T-helper 17 cell (primary cell): ENCODE measurements at places on chromosomes 6 and 20. TPM values are rescaled to one million over a fixed set of nuclear protein-coding genes. Genes with fewer than 3 reads are reported as not detected.

- peaks cover 2% of the 10 kb centered on the region for H3K4me1 ChIP-seq
- no peak overlapping the region for H3K4me3 ChIP-seq
- H3K27ac ChIP-seq = no peak overlapping the region
- no peak for DNase-seq
- H3K27me3 ChIP-seq = no peaks in the 10 kb centered on the region
These were observed 1.5 kb upstream of the CAPN11 start for GRCh38 chr6:44157152-44157521.

DNA sequence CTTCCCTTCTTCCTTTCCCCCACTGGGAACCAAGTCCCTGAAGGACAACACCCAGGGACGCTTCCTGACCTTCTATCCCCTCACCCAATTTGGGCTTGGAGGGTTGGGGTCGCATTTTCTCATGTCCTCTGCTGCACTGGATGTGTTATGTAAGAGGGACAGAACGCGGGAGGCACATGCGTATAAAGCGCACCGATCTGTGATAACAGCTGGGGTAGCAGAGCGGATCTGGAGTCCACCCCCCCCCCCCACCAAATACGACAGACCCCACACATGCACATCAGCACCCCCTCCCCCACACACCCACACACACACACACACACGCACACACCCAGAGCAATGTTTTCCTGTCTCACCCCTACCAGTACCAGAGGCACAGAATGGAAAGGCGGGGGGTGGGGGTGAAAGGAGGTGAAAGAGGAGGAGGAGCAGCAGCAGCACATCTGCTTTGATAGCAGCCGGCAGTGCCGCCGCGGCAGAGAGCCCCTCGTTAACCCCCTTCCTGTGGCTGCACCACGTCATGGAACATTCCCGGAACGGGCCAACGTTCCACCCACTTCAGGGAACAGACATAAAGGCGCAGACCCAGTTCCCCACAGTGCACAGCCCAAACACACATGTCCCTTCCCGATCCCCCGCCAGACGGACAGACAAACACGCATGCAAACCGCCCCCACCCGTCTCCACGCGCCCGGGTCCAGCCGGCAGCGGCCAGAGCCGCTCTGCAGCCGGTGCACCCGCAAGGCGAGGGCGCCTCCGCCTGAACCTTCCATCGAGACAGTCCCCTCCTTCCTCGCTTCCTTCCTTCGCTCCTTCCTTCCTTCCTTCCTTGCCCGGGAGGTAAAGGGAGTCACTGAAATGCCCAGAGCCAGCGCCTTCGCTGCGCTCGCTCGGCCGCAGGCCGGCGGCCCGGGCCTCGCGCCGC is 590 bp downstream of the HIVEP2 start:
- H3K4me3 ChIP-seq = peak overlapping the region; percentile 91
- H3K4me1 ChIP-seq = peaks cover 43% of the 10 kb centered on the region
- DNase-seq = peak; percentile 91
- H3K27ac ChIP-seq = peak overlapping the region; percentile 94
- peaks cover 2% of the 10 kb centered on the region for H3K36me3 ChIP-seq

Gene PKIB
- 1.2 TPM for total RNA-seq

- H3K36me3 ChIP-seq = peaks cover 4% of the 10 kb centered on the region
- no peak overlapping the region for H3K27ac ChIP-seq
- H3K4me3 ChIP-seq = no peak overlapping the region
- H3K27me3 ChIP-seq = peaks cover 49% of the 10 kb centered on the region
- H3K4me1 ChIP-seq = peaks cover 13% of the 10 kb centered on the region
These were observed 87.1 kb downstream of the PSMG4 start for GRCh38 chr6:3345836-3346235.

DNA sequence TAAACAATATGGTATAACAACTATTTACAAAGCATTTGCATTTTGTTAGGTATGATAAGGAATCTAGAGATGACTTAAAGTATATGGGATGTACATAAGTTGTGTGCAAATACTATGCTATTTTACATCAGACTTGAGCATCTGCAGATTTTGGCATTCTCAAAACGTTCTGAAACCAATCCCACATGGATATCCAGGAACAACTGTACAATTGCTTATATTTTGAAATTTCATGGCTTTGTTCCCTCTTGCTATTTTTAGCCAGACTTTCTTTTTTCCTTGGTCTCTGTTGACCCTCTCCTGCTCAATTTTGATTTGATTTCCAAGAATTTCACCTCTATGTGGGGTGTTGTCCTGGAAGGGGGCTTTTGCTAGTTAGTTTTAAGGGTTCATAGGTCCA is 32.9 kb upstream of the UST start:
- H3K4me3 ChIP-seq = no peak overlapping the region
- no peaks in the 10 kb centered on the region for H3K4me1 ChIP-seq
- H3K36me3 ChIP-seq = peaks cover 2% of the 10 kb centered on the region
- H3K27me3 ChIP-seq = peaks cover 8% of the 10 kb centered on the region

Gene CLDN20
- total RNA-seq = not detected

Gene ECT2L
- total RNA-seq = not detected

DNA sequence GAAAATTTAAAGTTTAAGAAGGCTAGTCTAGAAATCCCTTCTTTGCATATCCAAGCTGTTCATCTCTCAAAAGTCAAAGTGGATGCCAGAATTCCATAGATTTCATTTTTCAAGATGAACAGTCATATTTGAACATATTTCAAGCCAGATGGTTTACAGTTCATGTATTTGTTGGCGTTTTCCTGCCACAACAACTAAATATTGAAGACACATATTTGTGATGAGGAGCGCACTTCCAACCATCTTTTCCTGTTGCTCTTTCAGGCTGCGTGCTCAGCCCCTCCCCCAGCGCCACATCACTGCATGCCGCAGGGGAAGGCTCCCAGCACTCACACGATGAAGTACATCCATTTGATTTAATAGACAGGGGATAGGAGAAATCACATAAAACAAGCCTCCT is 5.9 kb upstream of the NOX3 start:
- DNase-seq = no peak
- peaks cover 28% of the 10 kb centered on the region for H3K27me3 ChIP-seq
- no peaks in the 10 kb centered on the region for H3K4me1 ChIP-seq
- H3K27ac ChIP-seq = no peak overlapping the region
- no peak overlapping the region for H3K4me3 ChIP-seq

GRCh38 chr6:1950631-1951030 is 294.8 kb downstream of the GMDS start:
- no peak overlapping the region for H3K4me3 ChIP-seq
- H3K27ac ChIP-seq = no peak overlapping the region
- H3K36me3 ChIP-seq = peaks cover 13% of the 10 kb centered on the region

DNA sequence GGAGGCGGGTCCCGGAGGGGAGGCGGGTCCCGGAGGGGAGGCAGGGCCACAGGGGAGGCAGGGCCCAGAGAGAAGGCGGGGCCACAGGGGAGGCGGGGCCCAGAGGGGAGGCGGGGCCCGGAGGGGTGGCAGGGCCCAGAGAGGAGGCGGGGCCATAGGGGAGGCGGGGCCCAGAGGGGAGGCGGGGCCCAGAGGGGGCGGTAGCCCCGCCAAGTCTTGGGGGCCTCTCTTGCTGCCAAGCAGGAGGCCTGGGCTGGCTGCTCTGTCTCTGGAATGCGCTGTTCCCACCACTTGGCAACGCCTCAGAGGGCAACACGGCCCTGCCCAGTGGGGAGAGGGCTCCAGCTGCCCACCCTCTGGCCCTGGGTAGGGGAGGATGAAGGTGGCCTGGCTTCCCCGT is 80.5 kb downstream of the YTHDF1 start:
- H3K4me3 ChIP-seq = no peak overlapping the region
- H3K27me3 ChIP-seq = peaks cover 29% of the 10 kb centered on the region
- DNase-seq = no peak
- H3K4me1 ChIP-seq = no peaks in the 10 kb centered on the region
- H3K36me3 ChIP-seq = no peaks in the 10 kb centered on the region

Gene BPIFA1
- not detected for total RNA-seq

DNA sequence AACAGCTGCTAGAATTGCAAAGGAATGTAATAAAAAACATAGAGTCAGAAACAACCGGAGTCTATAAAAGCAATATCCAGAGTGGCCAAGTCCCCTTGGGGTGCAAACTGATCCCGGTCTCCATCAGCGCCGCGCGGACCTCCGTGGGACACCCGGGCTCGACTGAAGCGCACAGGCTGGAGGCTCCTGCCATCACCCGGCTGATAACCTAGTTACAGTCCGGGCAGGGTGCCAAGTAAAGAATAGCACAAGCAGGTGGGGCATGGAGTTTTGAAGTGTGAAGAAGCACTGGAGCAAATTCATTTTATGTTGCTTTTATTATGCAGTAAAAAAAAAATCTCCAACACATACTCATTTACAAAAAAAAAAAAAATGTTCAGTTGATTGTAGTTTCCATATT is 205.1 kb upstream of the GMDS start:
- peaks cover 20% of the 10 kb centered on the region for H3K27me3 ChIP-seq
- H3K27ac ChIP-seq = no peak overlapping the region
- no peak for DNase-seq
- H3K4me1 ChIP-seq = peaks cover 4% of the 10 kb centered on the region
- H3K36me3 ChIP-seq = peaks cover 3% of the 10 kb centered on the region

DNA sequence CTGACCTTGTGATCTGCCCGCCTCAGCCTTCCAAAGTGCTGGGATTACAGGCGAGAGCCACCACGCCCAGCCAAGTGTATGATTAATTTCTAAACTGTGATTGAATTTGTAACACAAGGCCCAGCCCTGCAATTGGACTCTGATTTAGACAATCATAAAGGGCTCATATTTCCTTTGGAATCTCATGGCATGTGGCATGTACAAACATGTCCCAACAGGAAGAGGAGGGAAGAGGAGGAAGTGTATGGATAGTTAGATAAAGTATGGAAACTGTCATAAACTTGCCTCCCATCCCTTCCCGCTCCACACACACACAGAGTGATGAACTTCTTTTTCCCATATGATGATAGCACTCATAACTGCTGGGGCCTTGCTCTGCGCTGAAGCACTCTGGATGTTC is 27.2 kb upstream of the QKI start:
- H3K4me1 ChIP-seq = no peaks in the 10 kb centered on the region
- H3K27ac ChIP-seq = no peak overlapping the region
- H3K36me3 ChIP-seq = no peaks in the 10 kb centered on the region

- H3K36me3 ChIP-seq = peaks cover 11% of the 10 kb centered on the region
- H3K4me1 ChIP-seq = peaks cover 63% of the 10 kb centered on the region
- no peaks in the 10 kb centered on the region for H3K27me3 ChIP-seq
- no peak for DNase-seq
- peak overlapping the region; percentile 89 for H3K27ac ChIP-seq
- H3K4me3 ChIP-seq = peak overlapping the region; percentile 83
These were observed 63.8 kb downstream of the ELOVL5 start for GRCh38 chr6:53284901-53285300.

GRCh38 chr20:34864216-34864615 is 8.4 kb downstream of the GGT7 start:
- no peak overlapping the region for H3K27ac ChIP-seq
- H3K4me3 ChIP-seq = no peak overlapping the region
- peaks cover 7% of the 10 kb centered on the region for H3K36me3 ChIP-seq
- peaks cover 7% of the 10 kb centered on the region for H3K4me1 ChIP-seq
- no peaks in the 10 kb centered on the region for H3K27me3 ChIP-seq
- no peak for DNase-seq

DNA sequence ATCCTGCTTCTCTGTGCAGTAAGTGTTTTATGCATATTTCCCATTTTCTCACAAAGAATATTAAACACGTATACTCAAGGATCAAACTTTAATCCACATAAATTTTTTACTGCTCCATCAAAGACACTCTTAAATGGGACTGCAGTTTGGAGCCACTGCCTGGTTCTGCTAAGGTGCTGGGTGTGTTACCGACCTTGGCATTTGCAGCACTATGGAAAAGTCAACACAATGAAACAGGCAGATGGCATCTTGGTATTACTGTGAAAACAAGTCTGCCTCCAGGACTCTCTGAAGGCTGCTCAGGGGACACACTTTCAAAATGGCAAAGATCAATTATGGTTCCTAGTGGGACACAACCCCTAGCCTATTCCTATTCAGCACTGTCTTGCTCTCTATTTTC is 17.3 kb upstream of the HLA-G start:
- H3K4me1 ChIP-seq = peaks cover 4% of the 10 kb centered on the region
- peaks cover 59% of the 10 kb centered on the region for H3K27me3 ChIP-seq
- DNase-seq = no peak
- no peak overlapping the region for H3K4me3 ChIP-seq
- peaks cover 3% of the 10 kb centered on the region for H3K36me3 ChIP-seq

DNA sequence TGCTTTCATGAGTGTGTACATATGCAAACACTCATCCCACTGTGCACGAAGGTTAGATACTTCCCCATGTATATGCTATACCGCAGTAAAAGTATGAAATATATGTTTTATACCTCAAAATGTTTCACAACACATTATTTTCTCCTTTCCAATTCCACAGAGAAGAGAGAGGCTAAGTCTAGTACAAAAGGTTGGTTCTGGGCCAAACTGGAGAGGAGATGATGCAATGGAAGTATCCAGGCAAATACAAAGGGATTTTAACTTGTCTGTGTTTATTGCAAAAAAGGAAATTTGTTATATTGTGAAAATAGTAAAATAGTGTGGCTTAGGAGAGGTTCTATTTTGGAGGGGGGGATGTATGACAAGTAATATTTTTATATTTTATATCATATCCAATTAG is 112.6 kb downstream of the PLCB1 start:
- DNase-seq = no peak
- no peak overlapping the region for H3K27ac ChIP-seq
- H3K4me3 ChIP-seq = no peak overlapping the region
- H3K36me3 ChIP-seq = no peaks in the 10 kb centered on the region
- no peaks in the 10 kb centered on the region for H3K27me3 ChIP-seq
- peaks cover 16% of the 10 kb centered on the region for H3K4me1 ChIP-seq

DNA sequence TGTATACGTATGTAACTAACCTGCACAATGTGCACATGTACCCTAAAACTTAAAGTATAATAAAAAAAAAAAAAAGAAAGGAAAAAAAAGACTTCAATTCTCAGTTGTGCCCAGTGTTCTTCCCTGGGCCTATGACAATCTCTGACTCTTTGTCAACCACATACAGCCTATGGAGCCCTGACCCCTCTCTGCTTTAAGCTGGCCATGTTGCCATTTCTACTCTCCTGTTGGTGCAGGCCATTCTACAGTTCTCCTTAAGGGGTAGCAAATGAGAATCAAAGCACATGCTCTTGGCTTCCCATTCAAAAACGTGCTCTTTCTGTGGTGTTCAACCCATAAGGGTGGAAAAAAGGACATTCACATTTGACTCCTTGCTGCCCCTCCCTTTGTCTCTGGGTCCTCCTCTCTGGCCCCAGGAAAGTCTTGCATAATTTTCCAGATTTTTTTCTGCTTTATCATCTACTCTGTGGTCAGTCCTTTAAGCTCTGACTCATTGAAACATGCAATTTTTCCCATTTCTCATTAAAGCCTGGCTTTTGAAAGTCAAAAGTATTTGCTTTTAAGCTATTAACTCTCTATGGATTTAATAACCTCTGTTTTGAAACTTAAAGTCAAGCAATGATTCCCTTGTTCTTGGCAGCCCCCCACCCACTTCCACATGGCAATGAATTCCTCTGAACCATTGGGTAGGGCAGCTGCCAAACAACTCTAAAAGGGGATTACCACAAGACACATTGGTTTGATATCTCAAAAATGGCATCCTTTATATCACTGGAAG is 208.6 kb upstream of the MCHR2 start:
- no peak for DNase-seq
- H3K4me1 ChIP-seq = no peaks in the 10 kb centered on the region
- no peak overlapping the region for H3K27ac ChIP-seq
- H3K36me3 ChIP-seq = no peaks in the 10 kb centered on the region
- no peaks in the 10 kb centered on the region for H3K27me3 ChIP-seq
- no peak overlapping the region for H3K4me3 ChIP-seq

GRCh38 chr6:40918040-40918651 is 120.9 kb downstream of the UNC5CL start:
- H3K4me1 ChIP-seq = peaks cover 2% of the 10 kb centered on the region
- peaks cover 43% of the 10 kb centered on the region for H3K27me3 ChIP-seq
- H3K27ac ChIP-seq = no peak overlapping the region
- no peak overlapping the region for H3K4me3 ChIP-seq
- DNase-seq = no peak
- H3K36me3 ChIP-seq = peaks cover 2% of the 10 kb centered on the region

GRCh38 chr6:168414336-168415097 is 26.5 kb upstream of the SMOC2 start:
- no peak for DNase-seq
- H3K27me3 ChIP-seq = peaks cover 21% of the 10 kb centered on the region
- H3K4me3 ChIP-seq = no peak overlapping the region
- no peak overlapping the region for H3K27ac ChIP-seq
- H3K36me3 ChIP-seq = no peaks in the 10 kb centered on the region
